ENCODE measurements at places on chromosomes 5 and 9.

DNA sequence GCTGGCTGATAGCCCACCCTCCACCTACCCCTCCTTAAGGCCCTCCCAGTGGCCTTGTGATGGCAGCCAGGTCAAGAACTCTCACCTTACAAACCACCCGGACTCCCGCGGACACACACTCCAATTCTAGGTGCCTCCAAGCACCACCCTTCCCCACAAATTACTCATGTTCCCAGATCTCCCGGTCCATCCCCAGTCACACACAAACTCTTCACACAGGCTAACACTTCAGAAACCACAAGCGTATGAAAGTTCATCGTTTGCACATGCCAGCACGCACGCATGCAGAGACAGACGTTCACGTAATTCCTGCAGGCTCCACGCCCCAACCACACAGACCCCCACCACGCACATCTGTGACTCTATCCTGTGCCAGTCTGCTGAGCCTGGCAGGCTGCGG, 18.0 kb downstream of the NR5A1 start:
- no peak for DNase-seq

DNA sequence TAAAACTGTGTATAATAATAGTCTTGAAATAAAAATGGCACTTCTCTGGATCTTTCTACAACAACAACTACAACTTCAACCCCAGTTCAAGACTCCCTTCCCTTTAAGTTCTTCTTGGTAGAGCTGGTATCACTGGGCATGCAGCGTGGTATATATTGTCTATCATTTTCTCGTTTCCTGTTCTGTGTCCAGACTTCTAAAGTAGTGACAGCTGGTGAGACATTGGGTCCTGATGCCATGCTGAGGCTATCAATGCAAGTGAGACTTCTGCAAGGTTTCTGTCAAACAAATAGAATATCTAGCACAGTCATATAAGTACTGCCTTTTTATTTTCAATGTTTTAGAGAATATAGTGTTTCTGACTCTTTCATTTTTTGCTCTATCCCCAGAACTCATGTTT, 123.0 kb upstream of the GRIN3A start:
- DNase-seq = no peak

- no peak for DNase-seq
These were observed 51.6 kb downstream of the DOCK8 start for GRCh38 chr9:266228-266627.

GRCh38 chr5:20113031-20113715, 125.2 kb upstream of the CDH18 start:
- DNase-seq = no peak

DNA sequence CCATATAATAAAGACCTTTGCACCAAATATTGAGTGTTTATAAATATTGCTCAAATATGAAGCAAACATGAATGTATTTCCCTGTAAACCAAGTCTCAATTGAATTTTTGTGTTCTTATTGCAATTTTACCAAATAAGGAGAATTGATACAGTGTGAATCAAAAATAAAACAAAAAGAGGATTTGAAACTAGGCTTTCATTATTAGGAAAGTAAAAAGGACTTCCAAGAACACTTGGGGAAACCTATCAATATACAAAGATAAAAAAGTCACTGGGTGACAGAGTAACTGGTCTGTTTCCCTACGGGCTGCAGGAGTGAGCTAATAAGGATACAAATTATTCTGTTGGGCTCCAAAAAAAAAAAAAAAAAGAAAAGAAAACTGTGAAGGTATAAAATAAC, 44.8 kb upstream of the SNX2 start:
- no peak for DNase-seq

DNA sequence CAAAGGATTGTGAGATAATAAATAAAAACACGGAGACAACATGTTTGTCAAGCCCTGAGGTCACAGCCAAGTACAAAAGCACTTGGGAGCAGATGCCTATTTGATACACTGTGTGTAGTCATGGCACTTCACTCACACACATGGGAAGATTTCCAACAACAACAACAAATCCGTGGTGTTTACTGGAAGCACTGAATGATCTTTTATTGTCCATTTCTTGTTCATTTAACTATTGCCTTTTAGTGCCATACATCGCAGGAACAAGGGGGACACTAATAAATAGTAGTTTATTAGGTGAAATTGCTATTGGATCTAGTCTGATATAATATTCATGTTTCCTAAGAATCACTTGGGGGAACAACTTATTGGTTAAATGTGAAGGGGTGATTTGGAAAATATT, 20.4 kb upstream of the GDNF start:
- no peak for DNase-seq

DNA sequence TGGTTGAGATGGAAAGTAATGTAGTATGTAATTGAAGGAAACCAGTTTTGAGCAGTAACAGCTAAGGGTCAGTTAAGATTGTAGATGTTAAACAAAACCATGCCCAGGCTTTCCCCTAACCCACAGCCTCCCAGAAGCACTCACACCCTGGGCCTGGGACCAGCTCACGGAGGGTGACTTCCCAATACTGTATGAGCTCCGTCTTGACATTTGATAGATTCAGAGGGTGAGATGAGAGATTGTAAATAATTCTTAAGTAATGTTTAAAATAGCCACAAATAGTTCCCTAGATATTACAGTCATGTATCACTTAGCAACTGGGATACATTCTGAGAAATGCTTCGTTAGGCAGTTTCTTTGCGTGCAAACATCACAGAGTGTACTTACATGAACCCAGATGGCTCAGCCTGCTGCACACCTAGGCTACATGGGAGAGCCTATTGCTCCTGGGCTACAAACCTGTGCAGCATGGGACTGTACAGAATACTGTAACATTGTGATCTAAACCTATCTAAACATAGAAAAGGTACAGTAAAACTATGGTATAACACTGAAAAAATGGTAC, 140.7 kb downstream of the FANCC start:
- DNase-seq = no peak

GRCh38 chr5:178176791-178177190, 10.4 kb downstream of the GMCL2 start:
- no peak for DNase-seq

DNA sequence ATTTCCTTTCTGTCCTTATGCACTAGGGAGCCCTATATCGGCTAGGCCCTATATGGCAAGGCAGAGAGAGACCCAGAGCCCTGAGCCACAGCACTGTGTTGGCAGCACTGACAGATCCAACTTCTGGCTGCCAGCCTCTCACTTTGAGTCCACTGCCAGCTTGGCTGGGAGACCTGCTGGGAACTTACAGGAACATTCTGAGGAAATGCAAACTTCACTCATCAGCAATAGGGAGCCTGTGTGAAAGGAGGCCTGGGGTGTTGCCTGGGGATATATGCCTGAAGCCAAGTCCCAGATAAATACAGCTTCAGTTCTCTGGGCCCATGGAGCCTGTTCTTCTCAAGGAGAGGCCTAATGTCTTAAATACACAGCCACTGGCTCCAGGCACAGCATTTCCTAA, 78.0 kb downstream of the ADRB2 start:
- no peak for DNase-seq

- no peak for DNase-seq
These were observed 2.8 kb downstream of the MELK start for GRCh38 chr9:36575411-36575882.

GRCh38 chr9:98341157-98342097, 86.0 kb upstream of the TBC1D2 start:
- DNase-seq = no peak

- no peak for DNase-seq
These were observed 96.6 kb downstream of the MAN2A1 start for GRCh38 chr5:109786206-109786855.

DNA sequence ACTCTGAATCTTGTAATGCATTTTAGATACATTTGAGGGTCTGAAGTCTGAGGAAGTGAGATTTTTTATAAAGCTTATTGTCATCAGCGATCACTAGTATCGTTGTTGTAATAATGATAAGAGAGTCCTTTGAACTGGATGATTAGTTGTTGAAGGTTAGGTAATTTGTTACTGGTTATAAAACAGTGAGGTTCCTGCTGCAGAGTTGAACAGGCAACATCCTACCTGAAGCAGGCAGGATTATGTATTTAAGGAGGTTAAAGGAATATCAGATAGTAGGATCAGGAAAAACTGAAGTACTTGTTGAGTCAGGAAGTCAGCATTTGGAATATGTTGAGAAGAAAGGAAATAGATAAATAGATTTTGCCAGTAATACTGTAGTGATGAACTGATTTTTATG, 106.7 kb downstream of the VPS13A start:
- no peak for DNase-seq

DNA sequence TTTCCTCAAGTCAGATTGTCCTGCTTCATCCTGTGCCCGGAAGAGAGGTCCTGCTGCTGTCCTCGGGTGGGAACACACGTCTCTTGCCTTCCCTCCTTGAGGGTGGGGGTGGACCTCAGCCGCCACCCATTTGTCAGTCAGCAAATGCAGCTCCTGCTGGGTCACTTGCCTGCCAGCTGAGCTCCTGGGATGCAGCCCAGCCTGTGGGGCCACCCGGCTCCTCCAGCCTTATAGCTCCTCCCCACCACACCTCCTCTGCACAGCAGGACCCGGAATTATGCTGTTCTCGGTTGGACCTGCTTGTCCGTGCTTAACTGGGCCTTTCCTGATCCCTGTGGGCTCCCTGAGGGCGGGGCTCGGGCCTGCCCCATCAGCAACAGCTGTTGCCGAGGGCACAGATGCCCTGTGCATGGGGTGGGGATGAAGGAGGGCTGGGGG, 52.7 kb downstream of the RXRA start:
- DNase-seq = no peak

DNA sequence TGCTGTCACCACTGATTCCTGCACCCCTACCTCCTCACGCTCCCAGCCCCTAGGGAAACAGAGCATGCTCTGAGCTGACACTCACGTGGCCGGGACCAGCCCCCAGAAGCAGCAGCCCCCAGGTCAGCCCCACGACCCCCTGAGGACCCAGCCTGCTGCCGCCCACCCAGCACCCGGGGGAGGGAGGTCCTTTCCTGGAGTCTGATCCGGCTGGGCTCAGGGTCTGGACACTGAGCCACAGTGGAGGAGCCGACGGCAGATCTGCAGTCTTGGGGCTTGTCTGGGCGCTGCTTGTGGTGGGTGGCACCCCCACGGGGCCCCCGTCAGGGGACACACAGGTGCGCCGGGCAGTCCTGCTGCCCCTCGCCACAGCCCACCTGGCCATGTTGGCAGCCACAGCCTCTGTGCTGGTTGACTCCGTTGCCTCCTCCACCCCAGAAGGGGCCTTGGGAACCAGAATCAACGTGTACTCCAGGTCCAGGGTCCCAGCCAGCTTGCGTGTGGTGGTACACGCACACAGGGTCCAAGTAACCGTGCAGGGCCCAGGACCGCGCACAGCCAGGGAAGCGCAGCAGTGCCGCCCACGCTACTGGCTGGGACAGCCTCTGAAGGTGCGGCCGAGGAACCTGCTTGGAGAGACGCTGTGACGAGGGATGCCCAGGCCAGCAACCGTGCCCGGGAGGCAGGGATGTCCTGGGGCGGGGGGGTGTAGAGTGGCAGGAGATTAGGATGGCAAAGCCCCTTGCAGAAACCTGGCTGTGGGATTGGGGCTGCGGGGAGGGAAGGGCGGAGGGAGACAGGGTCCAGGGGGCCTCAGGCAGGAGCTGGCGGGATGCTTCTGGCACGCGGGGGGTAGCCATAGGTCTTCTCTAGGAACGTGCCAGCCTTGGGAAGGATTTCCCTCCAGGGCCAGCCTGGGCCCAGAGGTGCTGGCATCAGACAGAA, 3.5 kb downstream of the DNLZ start:
- DNase-seq = no peak

DNA sequence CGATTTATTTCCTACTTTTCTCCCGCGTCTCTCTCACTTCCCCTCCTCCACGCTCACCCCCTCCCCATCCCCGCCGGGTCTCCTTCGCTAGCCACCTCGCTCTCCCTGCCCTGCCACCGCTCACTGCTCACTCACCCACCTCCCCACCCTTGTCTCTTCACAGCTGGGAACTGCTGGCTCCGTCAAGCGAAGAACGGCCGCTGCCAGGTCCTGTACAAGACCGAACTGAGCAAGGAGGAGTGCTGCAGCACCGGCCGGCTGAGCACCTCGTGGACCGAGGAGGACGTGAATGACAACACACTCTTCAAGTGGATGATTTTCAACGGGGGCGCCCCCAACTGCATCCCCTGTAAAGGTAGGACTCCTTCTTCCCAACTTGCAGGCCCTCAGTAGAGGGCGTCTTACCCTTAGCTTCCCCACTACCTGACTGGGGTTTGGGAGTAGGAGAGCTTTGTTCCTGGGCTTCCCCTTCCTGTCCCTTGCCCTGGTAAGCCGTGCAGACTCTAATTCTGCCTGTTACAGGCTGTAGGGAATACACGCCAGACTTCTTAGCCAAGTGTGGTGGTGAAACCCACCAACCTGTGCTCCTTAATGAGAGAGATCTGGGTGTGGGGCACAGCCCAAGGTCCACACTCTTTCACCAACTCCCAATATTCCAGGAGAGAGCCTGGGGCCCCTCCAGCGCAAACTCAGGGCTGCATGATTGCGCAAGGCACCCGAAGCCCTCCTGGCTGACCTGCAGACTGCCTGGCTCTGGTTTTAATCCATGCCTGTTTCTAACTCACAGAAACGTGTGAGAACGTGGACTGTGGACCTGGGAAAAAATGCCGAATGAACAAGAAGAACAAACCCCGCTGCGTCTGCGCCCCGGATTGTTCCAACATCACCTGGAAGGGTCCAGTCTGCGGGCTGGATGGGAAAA, 2.5 kb downstream of the FST start:
- no peak for DNase-seq

GRCh38 chr9:121601194-121601593, 50.2 kb upstream of the DAB2IP start:
- DNase-seq = no peak

- no peak for DNase-seq
These were observed 440.1 kb upstream of the ADAMTS16 start for GRCh38 chr5:4700069-4700468.

DNA sequence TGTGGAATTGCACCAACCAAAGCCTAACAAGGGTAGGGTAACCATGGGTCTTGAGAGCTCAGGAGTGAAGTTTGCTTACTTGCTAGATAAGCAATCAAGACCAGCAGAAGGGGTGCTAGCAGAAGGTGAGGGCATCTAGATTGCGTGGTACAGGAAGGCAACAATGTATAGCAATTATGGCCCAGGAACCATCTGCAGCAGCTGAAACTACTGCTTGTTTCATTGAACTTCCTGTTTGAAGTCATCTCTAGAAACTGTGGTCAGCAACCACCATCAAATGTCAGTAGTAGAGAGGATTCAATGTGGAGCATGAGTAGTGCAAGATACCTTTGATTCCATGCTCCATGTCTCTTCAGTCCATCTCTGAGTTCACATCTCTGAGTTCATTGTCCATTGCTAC, 462.1 kb upstream of the GRAMD2B start:
- no peak for DNase-seq

- DNase-seq = no peak
These were observed 50.4 kb downstream of the EPB41L4B start for GRCh38 chr9:109270441-109270840.

DNA sequence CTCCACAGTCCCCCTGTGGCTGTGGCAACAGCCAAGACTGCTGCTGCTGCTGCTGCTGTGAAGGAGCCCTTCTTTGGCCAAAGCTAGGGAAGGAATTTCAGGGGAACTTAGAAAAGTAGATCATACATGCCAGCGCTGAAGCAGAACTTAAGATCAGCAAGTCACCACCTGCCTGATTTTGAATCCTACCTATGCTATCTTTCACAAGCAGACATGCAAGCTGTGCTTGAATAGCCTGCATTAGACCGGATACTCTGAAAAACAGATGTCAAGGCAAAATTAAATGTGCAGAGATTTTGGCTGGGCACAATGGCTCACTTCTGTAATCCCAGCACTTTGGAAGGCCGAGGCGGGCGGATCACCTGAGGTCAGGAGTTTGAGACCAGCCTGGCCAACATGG, 99.3 kb upstream of the ZNF366 start:
- no peak for DNase-seq

GRCh38 chr5:2178071-2178477, 295.3 kb upstream of the IRX4 start:
- no peak for DNase-seq

GRCh38 chr5:180222056-180222455, 13.0 kb upstream of the RASGEF1C start:
- no peak for DNase-seq
